ENCODE measurements at places on chromosomes 12 and 14. TPM values are rescaled to one million over a fixed set of nuclear protein-coding genes. Genes with fewer than 3 reads are reported as not detected.

PRIMA1 gene
- total RNA-seq, result 11.1 TPM

LYZ gene
- not detected for total RNA-seq

ATP6V1D gene
- total RNA-seq, result 86.6 TPM

PROX2 gene
- not detected for total RNA-seq

FSCB gene
- total RNA-seq, result not detected

FAM181A gene
- total RNA-seq, result not detected

IL25 gene
- total RNA-seq, result not detected

RBM25 gene
- total RNA-seq, result 121 TPM

PSME2 gene
- 106 TPM for total RNA-seq

DNA sequence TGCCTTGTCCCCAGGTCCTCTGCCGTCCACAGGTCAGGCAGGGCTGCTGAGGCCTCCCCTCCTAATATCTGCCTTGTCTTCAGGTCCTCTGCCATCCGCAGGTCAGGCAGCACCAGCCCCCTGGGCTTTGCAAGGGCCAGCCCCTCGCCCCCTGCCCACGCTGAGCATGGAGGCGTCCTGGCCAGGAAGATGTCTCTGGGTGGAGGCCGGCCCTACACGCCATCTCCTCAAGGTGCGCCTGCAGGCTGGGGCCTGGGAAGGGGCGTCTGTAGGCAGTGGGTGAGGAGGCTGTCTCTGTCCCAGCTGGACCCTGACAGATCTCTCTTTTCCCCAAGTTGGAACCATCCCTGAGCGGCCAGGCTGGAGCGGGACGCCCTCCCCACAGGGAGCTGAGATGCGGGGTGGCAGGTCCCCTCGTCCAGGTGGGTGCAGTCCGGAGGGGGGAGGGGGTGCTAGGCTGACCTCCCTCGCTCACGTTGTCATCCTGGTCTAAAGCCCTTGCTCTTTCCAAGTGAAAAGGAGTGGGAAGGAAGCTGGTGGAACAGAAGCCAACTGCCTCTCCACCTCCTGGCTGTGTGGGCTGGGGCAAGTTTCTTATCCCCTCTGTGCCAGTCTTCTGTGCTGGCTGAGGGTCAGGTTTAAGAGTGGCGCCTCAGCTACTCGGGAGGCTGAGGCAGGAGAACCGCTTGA lies 13.9 kb upstream of the PUS1 start:
- peak; percentile 48 for DNase-seq
- no peak overlapping the region for H3K27ac ChIP-seq
- H3K4me3 ChIP-seq, result no peak overlapping the region
- no peaks in the 10 kb centered on the region for H3K27me3 ChIP-seq
- no peaks in the 10 kb centered on the region for H3K4me1 ChIP-seq

DNA sequence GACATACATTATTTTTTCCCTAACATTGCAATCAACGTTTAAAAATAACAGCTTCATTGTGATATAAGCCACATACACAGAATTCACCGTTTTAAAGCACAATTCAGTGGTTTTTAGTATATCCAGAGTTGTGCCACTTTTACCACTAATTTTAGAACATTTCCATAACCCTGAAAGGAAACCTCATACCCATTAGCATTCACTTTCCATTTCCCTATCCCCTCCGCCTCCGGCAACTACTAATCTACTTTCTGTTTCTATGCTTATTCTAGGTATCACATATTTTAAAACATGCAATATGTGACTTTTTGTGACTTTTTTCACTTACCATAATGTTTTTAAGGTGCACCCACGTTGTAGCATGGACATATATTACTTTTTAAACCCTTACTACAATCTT lies 55.6 kb upstream of the ISM2 start:
- H3K36me3 ChIP-seq, result peaks cover 74% of the 10 kb centered on the region
- no peak overlapping the region for H3K4me3 ChIP-seq
- no peak for DNase-seq
- H3K4me1 ChIP-seq, result no peaks in the 10 kb centered on the region
- H3K27me3 ChIP-seq, result no peaks in the 10 kb centered on the region
- H3K27ac ChIP-seq, result no peak overlapping the region

DNA sequence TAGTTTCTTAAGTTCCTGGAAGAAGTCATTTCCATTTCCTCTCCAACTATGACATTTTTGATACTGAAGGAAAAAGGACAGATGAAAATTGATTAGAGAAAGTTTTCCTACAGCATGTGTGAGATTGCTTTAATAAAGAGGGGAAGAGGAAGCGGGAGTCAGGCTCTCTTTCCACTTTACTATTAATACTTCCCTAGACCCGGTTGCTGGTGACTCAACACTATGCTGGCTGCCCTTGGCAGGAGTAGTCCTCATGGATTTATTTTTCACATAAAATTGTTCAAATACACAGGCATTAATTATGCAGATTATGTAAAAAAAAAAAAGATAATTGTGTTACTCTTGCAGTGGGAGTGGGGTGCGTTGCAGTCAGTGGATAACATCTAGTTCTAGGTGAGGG lies 293.4 kb downstream of the EGLN3 start:
- no peaks in the 10 kb centered on the region for H3K4me1 ChIP-seq
- no peaks in the 10 kb centered on the region for H3K27me3 ChIP-seq
- no peak for DNase-seq
- no peak overlapping the region for H3K4me3 ChIP-seq

- peaks cover 9% of the 10 kb centered on the region for H3K4me1 ChIP-seq
- H3K27ac ChIP-seq, result peak overlapping the region; percentile 94
- peaks cover 27% of the 10 kb centered on the region for H3K36me3 ChIP-seq
- peak; percentile 89 for DNase-seq
Observed at GRCh38 chr12:71662849-71663560, 643 bp downstream of the ZFC3H1 start.

DNA sequence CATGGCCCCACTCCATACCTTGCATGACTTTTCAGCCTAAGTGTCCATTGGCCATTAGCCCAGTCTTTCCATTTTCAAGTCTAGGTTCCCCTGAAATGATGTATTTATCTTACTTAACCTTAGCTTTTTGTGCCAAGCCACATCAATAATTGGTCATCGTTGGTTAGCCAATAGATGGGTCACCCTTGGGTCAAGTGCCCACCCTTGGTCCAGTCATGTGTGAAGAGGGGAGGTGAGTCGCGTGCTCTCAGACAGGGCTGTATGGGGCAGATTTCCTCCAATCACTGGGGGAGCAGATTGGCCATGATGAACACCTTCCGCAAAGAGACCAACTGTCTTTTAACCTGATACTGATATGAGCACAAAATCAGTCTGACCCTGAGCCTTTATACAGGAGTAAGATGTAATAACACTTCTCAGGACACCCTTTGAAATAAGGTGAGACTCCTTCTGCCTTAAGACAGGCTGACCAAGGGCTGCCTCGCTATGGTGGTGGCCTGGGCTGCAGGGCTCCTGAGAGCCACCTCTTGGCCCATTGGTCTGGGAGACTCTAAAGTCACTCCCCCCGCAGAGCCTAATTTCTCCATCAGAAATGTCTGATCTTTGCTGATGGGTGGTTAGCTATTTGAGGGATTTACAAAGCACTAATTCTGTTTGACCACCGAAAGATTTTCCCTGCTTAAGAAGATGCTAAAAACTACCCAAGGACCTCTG lies 143.2 kb downstream of the ZFP36L1 start:
- no peaks in the 10 kb centered on the region for H3K36me3 ChIP-seq
- H3K4me1 ChIP-seq, result no peaks in the 10 kb centered on the region
- H3K27me3 ChIP-seq, result no peaks in the 10 kb centered on the region
- H3K4me3 ChIP-seq, result no peak overlapping the region

DNA sequence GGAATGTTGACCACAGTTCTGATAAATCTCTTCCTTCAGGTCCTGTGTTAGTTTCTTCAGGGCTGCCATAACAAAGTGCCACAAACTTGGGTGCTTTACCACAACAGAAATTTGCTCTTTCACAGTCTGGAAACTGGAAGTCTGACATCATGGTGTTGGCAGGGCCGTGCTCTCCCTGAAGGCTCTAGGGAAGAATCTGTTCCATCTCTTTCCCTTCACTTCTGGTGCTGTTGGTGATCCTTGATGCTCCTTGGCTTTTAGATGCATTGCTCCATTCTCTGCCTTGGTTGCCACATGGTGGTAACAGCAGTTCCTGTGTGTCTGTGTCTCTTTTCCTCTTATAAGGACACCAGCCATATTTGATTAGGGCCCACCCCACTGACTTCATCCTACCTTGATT lies 32.2 kb downstream of the HMGA2 start:
- H3K36me3 ChIP-seq, result peaks cover 89% of the 10 kb centered on the region
- no peaks in the 10 kb centered on the region for H3K27me3 ChIP-seq
- H3K4me1 ChIP-seq, result no peaks in the 10 kb centered on the region
- no peak overlapping the region for H3K27ac ChIP-seq
- no peak overlapping the region for H3K4me3 ChIP-seq
- no peak for DNase-seq

DNA sequence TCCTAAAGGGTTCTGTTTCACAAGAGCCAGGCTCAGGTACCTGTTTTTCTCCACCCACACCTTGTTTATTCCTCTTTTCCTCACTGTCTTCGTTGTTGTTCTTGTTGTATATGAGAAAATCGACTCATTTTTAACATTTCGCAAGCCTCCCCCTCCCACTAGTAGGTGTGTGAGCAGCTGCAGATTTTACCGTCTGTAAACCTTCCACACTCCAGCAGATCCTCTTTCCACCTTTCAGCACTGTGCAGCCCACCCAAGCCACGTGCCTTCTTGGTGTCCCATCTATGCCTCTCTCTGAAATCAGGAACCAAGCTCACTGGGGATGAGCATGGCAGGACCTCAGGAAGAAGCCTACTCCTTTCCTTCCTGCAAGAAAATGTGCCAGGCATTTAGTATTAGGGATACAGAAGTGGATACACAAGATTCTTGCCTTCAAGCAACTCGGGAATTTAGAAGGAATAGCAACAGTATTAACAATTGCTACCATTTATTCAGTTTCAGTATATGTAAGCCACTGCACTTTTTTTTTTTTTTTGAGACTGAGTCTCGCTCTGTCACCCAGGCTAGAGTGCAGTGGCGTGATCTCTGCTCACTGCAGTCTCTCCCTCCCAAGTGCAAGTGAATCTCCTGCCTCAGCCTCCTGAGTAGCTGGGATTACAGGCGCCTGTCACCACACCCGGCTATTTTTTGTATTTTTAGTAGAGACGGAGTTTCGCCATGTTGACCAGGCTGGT lies 113.6 kb downstream of the CHST11 start:
- DNase-seq, result no peak
- no peaks in the 10 kb centered on the region for H3K36me3 ChIP-seq
- H3K4me3 ChIP-seq, result no peak overlapping the region

DNA sequence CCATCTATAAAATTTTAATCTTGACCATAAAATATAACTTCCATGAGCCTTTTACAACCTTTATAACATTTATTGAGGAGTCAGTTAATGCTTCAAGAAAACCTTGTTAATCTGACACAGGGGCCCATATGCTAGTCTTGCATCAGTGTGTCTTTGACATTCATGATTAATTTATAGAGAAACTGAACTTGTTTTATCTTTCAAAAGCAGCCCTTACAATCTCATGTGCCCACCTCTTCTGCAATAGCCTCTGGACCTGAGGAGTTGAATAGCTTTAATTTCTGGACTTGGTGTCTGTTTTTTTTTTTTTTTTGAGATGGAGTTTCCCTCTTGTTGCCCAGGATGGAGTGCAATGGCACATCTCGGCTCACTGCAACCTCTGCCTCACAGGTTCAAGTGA lies 8.6 kb upstream of the LPCAT3 start:
- no peak overlapping the region for H3K4me3 ChIP-seq
- H3K27ac ChIP-seq, result no peak overlapping the region
- DNase-seq, result no peak
- no peaks in the 10 kb centered on the region for H3K27me3 ChIP-seq
- no peaks in the 10 kb centered on the region for H3K36me3 ChIP-seq

GRCh38 chr14:29893989-29894388 lies 33.7 kb downstream of the PRKD1 start:
- H3K27ac ChIP-seq, result no peak overlapping the region
- H3K36me3 ChIP-seq, result no peaks in the 10 kb centered on the region
- no peaks in the 10 kb centered on the region for H3K27me3 ChIP-seq
- no peaks in the 10 kb centered on the region for H3K4me1 ChIP-seq

DNA sequence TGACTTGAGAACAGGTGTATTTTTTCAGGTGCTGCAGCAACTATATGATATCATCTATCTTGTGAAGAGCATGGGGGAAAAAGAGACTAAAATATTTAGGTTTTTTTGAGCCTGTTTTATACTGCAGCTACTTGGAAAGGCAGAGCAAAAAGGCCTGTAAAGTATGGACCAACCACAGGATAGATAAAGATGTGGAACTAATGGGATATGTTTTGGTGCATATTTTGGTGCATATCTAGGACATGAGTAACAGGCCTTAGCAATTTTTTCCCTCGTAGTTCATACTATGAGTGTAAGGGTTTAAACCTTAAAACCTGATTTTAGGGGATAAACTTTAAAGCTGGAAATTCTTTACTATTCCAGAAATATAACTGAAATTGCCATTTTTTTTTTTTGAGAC lies 6.0 kb upstream of the GTSF1 start:
- H3K27me3 ChIP-seq, result no peaks in the 10 kb centered on the region
- H3K4me3 ChIP-seq, result no peak overlapping the region
- H3K4me1 ChIP-seq, result peaks cover 3% of the 10 kb centered on the region
- no peak for DNase-seq
- no peak overlapping the region for H3K27ac ChIP-seq

DNA sequence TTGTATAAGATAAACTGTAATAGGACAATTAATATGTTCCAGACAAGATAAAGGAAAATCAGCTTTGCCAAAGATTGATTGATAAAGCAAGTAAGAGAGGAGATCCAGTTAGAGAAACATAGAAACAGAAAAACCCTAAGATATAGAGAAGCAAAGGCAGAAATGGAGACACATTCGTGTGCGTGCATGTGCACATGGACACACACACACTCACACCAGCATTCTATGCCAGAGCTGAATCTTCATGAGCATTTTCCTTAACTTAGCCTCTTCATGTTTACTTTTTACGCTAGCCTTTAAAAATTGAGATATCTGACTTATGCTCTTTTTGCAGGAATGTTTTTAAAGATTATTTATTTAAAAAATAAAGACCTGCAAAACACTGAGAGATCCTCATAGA lies 168.5 kb upstream of the ATP2B1 start:
- no peaks in the 10 kb centered on the region for H3K27me3 ChIP-seq
- DNase-seq, result no peak
- H3K4me1 ChIP-seq, result no peaks in the 10 kb centered on the region
- H3K27ac ChIP-seq, result no peak overlapping the region
- H3K4me3 ChIP-seq, result no peak overlapping the region

- DNase-seq, result no peak
- no peaks in the 10 kb centered on the region for H3K4me1 ChIP-seq
- no peak overlapping the region for H3K27ac ChIP-seq
- no peaks in the 10 kb centered on the region for H3K36me3 ChIP-seq
Observed at GRCh38 chr12:87119713-87120112, 863.5 kb upstream of the MGAT4C start.

DNA sequence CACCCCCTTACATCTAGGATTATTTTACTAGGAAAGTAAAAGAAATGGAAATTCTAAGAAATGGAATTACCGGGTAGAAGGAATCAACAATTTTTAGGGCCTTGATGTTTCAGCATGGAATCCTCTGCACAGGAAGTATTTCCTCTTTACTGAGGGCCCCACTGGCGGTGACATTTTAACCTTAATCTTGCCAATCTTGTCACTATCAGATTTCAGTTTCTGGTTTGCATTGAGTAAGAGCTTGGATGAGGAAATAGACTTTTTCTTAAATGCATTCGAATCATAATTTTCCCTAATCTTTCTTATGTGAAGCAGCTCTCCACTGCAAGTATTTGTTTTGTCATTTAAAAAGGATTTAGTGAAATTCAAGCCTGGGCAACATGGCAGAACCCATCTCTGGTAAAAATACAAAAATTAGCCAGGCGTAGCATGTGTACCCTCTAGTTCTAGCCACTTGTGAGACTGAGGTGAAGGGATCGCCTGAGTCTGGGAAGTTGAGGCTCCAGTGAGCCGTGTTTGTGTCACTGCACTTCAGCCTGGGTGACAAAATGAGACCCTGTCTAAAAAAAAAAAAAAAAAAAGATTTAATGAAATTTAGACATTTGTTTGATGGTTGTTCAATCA lies 40.7 kb downstream of the TPCN1 start:
- no peak overlapping the region for H3K27ac ChIP-seq
- peaks cover 28% of the 10 kb centered on the region for H3K27me3 ChIP-seq
- H3K4me3 ChIP-seq, result no peak overlapping the region
- H3K4me1 ChIP-seq, result peaks cover 6% of the 10 kb centered on the region
- no peaks in the 10 kb centered on the region for H3K36me3 ChIP-seq

Measured in endodermal cell (in vitro differentiated cells).